Activated CD4-positive, alpha-beta T cell treated with anti-CD3 and anti-CD28 coated beads, Interleukin-2, amount 50 U/mL, for 1 hour (primary cell): ENCODE measurements at places on chromosomes 7 and 10.
A peak's percentile ranks its signal among the peaks of the same experiment; 100 is the strongest.

GRCh38 chr10:13102002-13102794 is 2.2 kb downstream of the OPTN start:
- no peak for DNase-seq

DNA sequence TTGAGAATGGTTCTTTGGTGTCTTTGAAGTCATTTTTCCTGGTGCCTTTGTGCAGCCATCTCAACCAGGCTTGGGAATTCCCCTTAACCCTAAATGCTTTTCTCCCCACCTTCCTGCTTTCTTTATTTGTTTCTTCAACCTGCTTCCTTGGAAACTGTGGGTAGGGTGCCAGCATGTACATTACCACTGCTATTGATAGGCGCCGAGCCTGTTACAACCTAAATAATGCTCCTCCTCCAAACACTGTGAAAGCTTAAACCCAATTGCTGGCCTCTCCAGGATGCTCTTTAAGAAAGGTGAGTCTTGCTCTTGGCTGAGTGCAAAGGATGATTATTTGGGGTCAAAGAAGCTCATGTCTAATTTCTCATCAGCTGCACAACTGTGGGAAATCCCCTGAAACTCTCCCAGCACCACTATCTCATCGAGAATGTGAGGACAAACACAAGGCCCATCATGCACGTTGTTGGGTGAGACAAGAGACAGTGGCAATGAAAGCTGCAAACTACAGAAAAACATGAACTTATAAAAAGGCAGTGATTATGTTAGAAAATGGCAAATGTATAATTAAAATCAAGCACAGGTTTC is 285.5 kb upstream of the IGFBP3 start:
- DNase-seq: no peak

GRCh38 chr7:80950550-80950967 is 31.7 kb upstream of the SEMA3C start:
- no peak for DNase-seq

- no peak for DNase-seq
These were observed 82.3 kb downstream of the LHFPL3 start for GRCh38 chr7:104410742-104411141.

DNA sequence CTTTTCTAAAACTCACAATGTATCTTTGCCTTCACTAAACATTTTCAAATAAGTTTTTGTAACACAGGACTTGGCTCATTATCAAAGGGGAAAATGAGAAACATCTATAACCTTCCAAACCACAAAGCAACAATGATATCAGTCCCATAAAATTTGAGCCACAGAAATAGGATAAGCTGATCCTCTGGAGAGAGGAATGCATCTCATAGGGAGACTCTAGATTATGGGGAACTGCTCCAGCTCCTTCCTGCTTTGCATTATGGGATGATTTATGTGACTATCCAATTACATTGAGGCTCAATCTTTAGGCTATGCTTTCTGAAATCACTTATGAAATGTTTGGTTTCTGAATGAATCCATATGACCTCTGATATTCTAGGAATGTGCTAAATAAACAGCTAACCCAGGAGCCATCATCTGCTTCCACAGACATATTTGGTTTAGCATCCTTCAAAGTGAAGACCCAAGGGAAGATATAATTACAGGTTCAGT is 70.4 kb downstream of the CUBN start:
- no peak for DNase-seq

- no peak for DNase-seq
These were observed 21.6 kb upstream of the TSPAN33 start for GRCh38 chr7:129122751-129123509.

DNA sequence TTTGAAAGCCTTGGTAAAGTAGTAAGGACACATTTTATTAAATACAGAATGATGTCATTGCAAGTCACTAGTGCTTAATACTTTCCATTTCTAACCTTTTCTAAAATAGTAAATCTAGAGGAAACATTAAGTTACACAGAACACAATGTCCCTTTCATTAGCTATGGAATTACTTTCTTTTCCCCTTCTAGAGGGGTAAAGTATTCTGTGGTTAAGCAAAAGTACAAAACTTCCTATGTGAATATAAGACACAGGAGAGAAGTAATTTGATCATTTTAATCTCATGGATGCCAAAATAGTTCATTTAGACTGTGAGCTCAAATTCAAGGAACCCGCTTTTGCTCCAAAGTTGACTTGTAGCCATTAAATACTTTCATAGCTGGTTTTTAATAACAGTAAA is 49.8 kb downstream of the SEMA3E start:
- no peak for DNase-seq

DNA sequence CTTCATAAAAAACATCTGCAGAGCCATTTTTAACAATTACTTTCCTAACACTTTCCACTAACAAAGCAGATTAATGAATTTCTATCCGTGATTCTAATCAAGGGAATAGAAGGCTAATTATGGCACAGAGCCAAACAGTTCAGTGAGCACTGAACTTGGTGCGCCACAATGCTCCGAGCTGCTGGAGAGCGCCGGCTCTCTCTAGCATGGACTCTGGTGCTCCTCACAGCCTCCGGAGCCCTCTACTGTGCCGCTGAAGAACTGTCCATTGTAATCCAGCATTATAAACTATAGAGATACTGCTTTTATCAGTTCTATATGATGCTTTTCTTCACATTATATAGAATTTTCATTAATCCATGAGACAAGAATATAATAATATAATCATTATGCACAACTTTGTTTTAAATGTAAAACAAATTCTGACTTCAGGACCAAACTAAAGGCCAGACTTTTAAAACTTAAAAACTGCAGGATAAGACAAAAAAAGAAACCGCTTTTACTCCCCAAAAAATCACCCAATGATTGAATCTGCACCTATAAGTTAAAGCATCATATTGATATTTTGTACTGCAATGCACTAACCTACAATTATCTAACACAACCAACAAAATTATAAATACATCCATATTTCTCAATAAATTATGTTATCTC is 123.6 kb downstream of the RNF32 start:
- peak; percentile 3 for DNase-seq

GRCh38 chr7:109950256-109950655 is 1140.7 kb upstream of the LRRN3 start:
- no peak for DNase-seq

DNA sequence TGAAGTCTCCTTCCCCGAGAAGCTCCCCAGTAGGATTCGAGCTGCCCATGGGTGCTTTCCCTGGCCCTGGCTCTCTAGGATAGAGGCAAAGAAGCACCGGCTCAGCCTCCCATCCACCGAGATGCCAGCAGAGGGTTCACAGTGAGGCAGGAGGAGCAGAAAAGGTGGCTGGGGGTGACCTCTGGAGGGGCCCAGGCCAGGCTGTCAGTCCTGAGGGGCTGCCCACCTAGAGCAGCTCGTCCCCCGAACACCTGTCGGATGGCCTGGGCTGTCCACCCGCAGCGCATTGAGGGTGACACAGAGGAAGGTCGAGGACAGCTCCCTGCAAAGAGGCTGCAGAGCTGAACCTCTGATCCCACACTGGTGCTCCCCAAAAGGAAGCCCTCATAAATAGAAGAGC is 167.2 kb upstream of the PPP2R2D start:
- DNase-seq: no peak

DNA sequence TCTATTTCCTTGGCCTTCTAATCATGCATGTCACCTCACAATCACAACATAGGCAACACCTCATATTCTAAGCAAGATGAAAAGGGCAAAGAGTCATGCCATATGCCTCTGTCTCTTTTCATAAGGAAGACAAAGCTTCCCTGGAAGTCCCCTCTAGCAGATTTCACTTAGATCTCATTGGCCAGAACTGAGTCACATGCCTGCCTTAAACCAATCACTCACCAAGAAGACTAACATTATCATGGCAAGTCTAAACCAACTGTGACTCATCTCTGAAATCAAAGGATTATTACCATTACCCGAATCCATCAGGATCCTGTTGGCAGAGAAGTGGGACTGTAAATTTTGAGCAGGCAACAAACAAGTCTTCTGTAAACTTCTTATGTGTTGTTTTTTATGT is 27.8 kb downstream of the CAV1 start:
- no peak for DNase-seq

GRCh38 chr7:30760514-30761213 is 8.7 kb downstream of the INMT start:
- no peak for DNase-seq

DNA sequence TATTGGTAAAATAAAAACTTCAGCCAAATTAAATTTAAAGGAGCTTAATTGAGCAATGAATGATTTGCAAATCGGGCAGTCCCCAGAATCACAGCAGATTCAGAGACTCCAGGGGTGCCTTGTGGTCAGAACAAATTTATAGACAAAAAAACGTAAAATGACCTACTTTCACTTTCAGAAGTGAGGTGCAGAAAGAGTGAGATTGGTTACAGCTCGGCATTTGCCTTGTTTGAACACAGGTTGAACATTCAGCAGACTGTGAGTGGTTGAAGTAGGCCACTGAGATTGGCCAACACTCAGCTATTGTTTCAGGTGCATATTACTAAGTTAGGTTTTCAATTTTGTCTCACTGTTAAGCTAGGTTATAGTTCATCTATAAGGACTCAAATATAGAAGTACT is 153.4 kb downstream of the BICC1 start:
- DNase-seq: no peak

DNA sequence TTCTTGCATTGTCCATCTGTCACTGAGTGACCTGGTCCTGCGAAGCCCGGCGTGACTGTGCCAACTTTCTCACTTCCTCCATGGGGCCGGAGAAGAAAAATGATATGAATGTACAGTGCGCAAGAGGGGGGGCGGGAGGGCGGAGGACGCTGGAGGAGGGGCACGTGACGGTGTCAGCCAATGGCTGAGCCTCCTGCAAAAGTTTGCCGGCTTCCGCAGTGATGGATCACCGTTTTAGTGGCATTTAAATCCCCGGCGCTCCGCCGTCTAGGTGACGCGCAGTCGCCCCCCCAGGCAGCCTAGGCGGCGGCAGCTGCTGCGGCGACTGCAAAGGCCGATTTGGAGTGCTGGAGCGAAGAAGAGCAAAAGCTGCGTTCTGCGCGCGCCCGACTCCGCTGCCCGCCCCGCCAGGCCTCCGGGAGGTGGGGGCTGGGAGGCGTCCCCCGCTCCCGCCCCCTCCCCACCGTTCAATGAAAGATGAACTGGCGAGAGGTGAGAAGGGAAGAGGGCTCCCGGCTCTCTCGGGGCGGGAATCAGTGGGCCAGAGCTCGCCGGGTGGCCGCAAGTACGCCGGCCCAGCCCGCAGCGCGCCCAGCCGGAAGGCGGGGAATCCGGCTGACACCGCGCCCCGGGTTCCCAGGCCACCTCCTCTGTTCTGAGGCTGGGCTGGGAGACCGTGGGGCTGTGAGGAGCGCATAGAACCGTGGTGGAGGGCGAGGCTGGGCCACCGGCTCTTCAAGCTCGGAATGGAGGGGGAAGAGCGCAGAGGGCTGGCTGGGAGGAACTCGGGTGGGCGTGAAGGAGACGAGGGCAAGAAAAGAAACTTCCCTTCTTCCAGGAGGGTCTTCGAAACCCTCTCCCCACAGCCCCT is at the start of gene HOXA1:
HOXA1 (minus strand) TSS at position 104 of the 871 bp plus-strand sequence; CDS start at position 16, 88 bp downstream.
- peak; percentile 70 for DNase-seq
